Karpas-422 (cell line): ENCODE measurements at places on chromosomes 3 and 15.

DNA sequence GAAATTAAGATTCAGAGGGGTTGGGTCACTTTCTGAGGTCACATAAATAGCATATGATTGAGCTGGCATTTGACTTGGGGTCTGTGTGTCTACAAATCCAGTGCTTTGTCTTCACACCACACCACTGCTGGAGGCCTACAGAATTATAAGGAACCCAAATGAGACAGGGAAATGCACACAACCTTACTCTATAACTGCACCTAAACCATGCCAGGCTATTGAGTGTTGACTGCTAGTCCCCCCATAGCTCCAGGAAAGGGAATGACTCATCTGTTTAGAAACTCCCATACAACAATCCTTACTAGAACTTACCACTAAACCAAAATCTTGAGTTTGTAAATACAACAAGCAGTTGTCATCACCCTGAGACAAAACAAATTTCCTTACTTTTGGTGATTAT, 16.9 kb upstream of the TSC22D2 start:
- DNase-seq, result no peak

GRCh38 chr3:131883711-131884407, 151.0 kb downstream of the CPNE4 start:
- DNase-seq, result no peak

- no peak for DNase-seq
These were observed 170.8 kb downstream of the SLC9A9 start for GRCh38 chr3:143677430-143677829.

DNA sequence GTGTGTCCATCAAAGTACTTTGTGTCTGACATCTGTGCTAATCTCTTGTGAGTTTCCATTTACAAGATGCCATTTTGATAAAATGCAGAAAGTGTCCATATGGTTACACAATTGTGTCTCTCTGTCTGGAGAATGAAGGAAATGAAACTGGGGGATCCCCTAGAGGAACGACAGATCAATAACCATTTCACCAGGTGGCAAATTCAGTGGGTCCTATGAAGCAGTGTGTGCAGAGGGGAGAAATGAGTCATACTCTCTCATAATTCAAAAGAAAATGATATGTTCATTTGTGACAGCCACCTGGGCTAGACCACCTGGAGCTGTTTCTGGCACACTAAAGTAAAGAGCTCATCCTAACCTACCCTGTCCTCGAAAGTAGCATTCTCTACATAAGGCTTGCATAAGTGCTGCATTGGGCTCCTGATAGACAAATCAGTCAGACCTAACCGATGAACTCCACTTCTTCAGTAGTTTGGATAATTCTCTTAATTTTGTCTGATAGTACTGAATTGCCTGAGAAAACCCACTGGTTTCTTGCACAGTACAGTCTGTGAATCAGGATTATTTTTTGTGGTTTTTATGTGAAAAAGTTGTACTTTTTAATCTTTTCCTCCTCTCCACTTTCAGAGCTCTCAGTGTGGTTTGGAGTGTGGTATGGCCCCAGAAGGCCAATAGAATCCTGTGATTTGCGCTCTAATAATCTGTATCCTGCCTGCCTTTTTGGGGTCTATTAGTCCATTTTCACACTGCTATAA, 10.3 kb upstream of the CD47 start:
- peak; percentile 90 for DNase-seq

DNA sequence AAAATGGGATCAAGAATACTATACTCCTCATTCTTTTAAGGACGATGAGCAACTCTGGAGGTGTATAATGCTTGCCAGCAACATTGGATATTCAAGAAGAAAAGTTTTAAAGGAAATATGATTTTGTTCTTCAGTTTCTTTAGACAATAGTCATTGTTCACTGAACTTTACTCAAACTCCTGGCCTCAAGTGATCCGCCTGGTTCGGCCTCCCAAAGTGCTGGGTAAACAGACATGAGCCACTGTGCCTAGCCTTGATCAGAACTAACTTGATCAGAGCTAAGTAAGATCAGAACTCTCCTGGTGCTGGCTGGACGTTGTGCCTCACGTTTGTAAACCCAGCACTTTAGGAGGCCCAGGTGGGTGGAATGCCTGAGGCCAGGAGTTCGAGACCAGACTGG, 12.6 kb downstream of the EFCAB12 start:
- DNase-seq, result no peak

DNA sequence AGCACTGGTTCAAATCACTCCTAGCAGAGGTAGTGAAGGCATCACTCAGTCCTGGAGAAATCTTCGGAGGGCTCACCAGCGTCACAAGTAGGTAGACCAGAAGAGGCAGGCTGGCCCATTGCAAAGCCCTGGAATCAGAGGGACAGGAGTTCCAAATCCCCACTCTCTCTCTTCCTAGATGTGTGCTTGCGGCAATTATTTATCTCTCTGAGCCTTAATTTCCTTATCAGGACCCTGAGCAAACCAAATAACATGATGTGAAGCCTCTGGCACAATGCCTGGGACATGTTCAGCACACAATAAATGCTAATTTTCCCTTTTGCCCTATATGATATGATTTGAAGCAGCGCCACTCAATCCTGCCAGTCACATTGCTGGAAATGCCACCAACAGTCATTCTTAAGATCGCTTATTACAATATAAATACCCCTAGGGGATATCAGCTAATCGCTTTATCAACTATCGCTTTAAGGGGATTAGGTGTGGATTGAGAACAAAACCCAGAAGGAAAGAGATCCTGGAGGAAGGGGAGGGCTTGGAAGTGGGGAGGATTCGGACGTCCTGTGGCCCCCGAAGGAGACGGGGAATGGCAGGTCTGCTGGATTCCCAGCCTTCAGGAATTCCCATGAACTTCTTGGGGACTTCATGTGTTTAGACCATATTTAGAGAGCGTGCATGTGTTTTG, 59.5 kb upstream of the TSEN2 start:
- DNase-seq, result no peak

DNA sequence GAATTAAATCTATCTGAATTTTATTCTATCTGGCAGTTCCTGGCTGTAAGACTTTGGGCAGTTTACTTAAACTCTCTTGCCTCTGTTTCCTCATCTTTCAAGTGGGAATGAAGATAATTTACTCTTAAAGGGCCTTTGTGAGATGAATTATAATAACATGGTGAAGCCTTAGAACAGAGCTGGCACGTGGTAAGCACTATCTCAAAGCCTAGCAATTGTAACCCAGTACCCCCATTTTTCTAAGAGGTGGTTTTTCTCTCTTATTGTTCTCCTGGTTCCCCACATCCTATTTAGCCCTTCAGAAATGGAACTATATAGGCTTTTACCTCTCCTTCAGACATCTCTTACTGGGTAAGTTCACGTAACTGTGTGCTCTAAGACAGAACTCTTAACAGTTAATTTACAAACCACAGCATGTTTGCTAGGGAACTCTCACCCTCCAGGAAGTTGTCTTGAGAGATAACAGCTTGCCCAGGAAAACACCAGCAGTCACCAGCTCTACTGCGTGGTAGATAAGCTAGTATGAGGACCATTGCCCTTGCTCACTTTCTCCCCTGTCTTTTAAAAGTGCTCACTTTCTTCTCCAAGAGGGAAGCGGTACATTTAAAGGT, 12.3 kb upstream of the CRBN start:
- DNase-seq, result no peak

DNA sequence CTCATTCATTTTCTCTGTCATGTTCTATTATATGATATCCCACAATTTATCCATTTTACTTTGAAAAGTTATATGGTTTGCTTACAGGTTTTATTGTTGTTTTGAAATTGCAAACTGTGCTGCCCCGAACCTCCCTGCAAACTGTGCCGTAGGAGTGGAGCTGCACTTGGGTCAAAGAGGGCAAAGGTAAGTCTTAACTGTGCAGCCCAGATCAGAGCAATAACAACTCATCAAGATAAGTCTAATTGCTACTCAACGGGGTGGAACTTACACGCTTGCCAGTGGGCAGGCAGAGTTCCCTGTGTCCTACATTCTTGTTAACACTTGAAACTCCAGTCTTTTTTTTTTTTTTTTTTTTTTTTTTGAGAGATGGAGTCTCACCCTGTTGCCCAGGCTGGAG, 33.2 kb downstream of the ZDHHC19 start:
- no peak for DNase-seq

- peak; percentile 31 for DNase-seq
These were observed 1163.5 kb downstream of the ROBO1 start for GRCh38 chr3:78604341-78604740.

DNA sequence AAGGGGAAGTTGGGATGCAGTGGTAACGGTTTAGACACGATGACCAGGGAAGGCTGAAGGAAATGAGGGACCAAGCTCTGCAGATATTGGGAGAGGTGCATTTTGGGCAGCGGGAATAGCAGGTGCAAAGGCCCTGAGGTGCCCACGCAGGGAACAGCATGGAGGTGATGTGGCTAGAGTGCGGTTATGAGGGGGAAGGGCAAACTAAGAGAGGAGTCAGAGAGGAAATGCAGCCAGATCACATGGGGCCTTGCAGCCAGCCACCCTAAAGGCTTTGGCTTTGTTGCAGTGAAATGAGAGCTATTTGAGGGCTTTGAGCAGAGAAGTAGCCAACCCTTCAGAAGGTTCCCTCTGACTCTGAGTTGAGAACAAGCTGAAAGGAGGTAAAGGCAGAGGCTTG, 2.6 kb downstream of the SPATA12 start:
- no peak for DNase-seq

- no peak for DNase-seq
These were observed 409.8 kb upstream of the TMCO5A start for GRCh38 chr15:37524601-37525000.

DNA sequence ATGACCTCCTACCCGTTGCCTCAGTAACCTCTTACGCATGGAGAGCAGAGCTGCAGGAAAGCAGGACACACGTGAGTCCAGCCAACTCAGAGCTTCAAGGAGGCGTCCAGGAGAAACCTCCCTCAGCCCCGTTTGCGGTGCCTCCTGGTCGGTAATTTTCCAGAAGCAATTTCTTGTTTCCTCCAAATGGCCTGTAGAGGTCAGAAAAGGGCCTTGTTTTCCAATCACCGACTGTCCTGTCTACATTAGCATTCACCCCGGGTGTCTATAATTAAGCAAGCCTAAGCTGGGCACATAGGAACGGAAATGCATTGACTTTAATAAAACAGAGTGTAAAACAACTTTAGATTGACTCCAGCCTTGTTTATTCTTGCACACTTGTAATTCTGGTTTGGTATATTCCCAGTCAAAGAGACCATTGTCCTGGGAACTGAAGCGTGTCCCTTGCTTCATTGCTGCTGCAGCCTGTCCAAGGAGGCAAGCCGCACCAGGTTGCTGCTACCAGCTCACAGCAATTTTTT, 836.2 kb downstream of the AGBL1 start:
- peak; percentile 72 for DNase-seq

GRCh38 chr3:72274493-72275330, 489.8 kb upstream of the PROK2 start:
- DNase-seq, result peak; percentile 52
